ENCODE measurements at places on chromosomes 7 and 10. TPM values are rescaled to one million over a fixed set of nuclear protein-coding genes. Genes with fewer than 3 reads are reported as not detected.

GRCh38 chr10:89207801-89208551 is 859 bp upstream of the CH25H start:
- no peak overlapping the region for H3K27ac ChIP-seq
- H3K27me3 ChIP-seq: peaks cover 34% of the 10 kb centered on the region
- peak; percentile 42 for DNase-seq
- H3K36me3 ChIP-seq: no peaks in the 10 kb centered on the region
- peaks cover 14% of the 10 kb centered on the region for H3K4me1 ChIP-seq

DNA sequence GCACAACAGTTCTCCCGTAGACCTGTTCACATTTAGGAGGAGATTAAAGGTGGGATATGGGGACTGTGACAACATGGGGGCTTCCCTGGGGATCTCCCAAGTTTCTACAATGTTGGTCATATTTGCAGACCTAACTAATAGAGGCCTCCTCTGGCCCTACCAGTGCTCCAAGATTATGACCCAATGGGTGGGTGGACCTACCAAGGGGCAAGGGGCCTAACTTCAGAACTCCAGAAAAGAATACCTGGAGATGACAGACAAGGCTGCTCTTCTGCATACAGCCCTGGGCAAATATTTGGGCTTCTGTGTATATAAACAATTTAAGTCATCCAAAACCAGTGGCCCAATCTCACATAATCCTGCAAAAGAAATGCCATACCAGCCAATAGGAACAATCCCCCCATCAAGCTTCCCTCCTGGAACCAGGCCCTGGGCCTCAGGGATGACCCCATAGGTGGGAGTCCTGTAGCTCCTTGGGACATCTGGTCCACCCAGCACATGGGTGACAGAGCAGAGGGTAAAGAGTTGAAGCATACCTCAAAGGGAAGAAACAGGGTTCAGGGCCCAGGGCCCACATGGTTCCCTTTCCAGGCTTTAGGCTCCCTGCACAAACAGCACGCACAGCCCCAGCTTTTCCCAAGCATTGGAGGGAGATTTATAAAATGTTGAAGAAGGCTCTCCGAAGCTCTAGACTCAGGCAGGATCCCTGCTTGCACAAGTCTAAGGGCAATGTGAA is 86.1 kb upstream of the CHST15 start:
- no peak overlapping the region for H3K4me3 ChIP-seq
- no peaks in the 10 kb centered on the region for H3K27me3 ChIP-seq
- H3K36me3 ChIP-seq: no peaks in the 10 kb centered on the region
- no peak overlapping the region for H3K27ac ChIP-seq

DNA sequence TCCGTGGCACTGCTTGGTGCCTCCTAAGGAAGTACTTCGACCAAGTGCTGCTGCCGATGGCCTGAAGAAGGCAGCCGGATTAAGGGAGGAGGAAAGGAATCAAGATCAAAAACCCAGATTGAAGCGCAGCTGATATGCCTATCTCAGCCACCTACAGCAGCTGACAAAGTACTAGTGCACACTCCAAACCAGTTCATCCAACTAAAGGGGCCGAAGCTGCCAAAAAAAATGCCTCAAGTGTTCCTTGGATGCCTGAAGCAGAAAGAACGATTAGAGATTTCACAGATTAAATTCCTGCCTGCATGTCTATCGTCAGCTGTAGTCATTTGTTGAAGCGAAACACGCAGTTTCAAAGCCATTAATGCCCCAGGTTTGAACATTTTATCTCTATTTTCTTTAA is 65.7 kb downstream of the TNRC18 start:
- H3K27me3 ChIP-seq: no peaks in the 10 kb centered on the region
- H3K27ac ChIP-seq: no peak overlapping the region
- H3K36me3 ChIP-seq: peaks cover 44% of the 10 kb centered on the region
- DNase-seq: no peak

- peaks cover 2% of the 10 kb centered on the region for H3K27me3 ChIP-seq
- no peaks in the 10 kb centered on the region for H3K4me1 ChIP-seq
- no peak for DNase-seq
- H3K27ac ChIP-seq: no peak overlapping the region
These were observed 54.0 kb upstream of the CACUL1 start for GRCh38 chr10:118808601-118809356.

DNA sequence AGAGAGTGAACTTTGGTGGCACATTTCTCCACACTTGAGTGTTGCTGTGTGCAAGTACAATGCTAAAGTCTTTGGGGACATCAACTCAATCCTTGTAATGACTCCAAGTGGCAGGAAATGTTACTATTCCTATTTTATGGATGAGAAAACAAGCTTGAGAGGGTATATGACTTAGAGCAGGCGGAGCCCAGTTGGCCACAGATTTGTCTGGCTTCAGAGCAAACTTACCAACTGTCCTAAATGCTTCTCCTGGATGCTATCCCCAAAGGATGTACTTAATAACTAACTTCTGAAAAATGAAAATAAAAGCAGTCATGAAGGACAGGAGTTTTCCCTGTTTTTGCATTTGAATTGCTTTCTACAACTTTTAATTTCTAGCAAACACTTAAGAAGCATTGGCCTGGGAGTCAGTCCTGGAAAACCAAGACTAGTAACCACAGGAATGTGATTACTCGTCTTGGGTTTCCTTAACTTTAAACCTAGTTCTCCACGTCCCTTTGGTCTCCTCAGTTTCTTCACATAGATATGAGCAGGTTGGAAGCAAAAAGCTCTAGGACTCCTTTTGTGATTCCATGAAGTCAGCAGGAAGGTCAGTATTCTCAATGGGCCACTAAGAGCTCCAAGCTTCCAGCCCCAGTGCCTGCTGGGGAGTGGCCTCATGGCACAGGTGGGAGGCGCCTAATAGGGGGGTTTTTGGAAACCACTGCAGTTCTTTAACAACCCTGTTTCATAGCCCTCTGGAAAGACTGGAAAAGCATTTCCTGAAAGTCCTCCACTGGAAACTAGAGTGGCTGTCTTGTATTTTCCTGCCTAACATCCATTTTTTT is 140.8 kb downstream of the GLCCI1 start:
- H3K27ac ChIP-seq: no peak overlapping the region
- H3K27me3 ChIP-seq: no peaks in the 10 kb centered on the region
- peaks cover 33% of the 10 kb centered on the region for H3K4me1 ChIP-seq

GRCh38 chr7:43439631-43440401 is 143.1 kb upstream of the STK17A start:
- no peak overlapping the region for H3K4me3 ChIP-seq
- H3K36me3 ChIP-seq: no peaks in the 10 kb centered on the region
- peak; percentile 66 for DNase-seq
- peaks cover 3% of the 10 kb centered on the region for H3K4me1 ChIP-seq

- no peaks in the 10 kb centered on the region for H3K27me3 ChIP-seq
- H3K4me1 ChIP-seq: no peaks in the 10 kb centered on the region
- H3K27ac ChIP-seq: no peak overlapping the region
- DNase-seq: no peak
- H3K36me3 ChIP-seq: no peaks in the 10 kb centered on the region
- no peak overlapping the region for H3K4me3 ChIP-seq
These were observed 857.3 kb upstream of the ZWINT start for GRCh38 chr10:57218382-57218781.

- H3K27me3 ChIP-seq: no peaks in the 10 kb centered on the region
- no peak for DNase-seq
- no peak overlapping the region for H3K4me3 ChIP-seq
- peaks cover 7% of the 10 kb centered on the region for H3K36me3 ChIP-seq
- peaks cover 54% of the 10 kb centered on the region for H3K4me1 ChIP-seq
These were observed 198.2 kb downstream of the MAD1L1 start for GRCh38 chr7:2034291-2035201.

Gene BHLHA15
- total RNA-seq: 0.94 TPM

DNA sequence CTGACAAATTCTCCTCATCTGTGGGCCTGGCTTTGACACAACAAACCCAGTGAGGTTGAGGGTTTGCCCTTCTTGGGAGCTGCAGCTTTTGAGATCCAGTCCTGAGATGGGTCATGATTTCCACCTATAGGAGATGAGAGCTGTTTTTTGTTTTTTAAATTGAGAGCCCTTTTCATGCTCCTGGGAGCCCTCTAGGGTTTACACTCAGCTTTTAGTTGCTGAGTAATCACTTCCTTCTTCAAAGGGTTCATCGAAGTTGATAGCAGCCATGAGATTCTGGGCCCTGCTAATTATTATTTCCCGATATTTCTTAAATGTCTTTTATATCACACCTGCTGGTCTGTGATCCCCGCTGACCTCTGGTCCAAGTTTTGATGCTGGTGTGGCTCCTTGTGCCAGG is 47.3 kb upstream of the VIPR2 start:
- H3K36me3 ChIP-seq: no peaks in the 10 kb centered on the region
- peaks cover 16% of the 10 kb centered on the region for H3K4me1 ChIP-seq
- no peaks in the 10 kb centered on the region for H3K27me3 ChIP-seq

DNA sequence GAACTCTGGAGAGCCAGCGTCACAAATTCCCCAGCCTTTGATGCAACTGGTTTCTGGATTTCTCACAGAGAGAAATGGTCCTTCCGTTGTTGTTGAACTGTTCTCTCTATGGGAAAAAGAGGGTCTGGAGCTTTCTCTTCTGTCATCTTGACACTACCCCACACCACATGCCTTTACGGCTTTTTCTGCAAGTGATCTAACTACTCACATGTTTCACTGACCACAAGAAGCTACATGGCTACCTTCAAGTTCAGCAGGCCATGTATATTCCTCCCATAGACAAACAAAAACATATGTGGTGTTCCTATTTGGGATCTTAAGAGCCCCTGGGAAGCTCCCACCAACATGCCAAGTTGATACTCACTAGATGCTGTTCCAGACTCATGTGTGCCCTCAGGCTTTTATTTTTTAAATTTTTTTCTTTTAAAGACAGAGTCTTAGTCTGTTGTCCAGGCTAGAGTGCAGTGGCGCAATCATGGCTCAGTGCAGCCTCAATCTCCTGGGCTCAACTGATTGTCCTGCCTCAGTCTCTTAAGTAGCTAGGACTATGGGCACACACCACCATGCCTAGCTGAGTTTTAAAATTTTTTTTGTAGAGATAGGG is 72.0 kb downstream of the RNF216 start:
- DNase-seq: no peak
- H3K27ac ChIP-seq: no peak overlapping the region
- peaks cover 37% of the 10 kb centered on the region for H3K4me1 ChIP-seq
- H3K27me3 ChIP-seq: no peaks in the 10 kb centered on the region
- H3K4me3 ChIP-seq: no peak overlapping the region
- H3K36me3 ChIP-seq: peaks cover 51% of the 10 kb centered on the region

Gene PPIA
- 2,824 TPM for total RNA-seq

DNA sequence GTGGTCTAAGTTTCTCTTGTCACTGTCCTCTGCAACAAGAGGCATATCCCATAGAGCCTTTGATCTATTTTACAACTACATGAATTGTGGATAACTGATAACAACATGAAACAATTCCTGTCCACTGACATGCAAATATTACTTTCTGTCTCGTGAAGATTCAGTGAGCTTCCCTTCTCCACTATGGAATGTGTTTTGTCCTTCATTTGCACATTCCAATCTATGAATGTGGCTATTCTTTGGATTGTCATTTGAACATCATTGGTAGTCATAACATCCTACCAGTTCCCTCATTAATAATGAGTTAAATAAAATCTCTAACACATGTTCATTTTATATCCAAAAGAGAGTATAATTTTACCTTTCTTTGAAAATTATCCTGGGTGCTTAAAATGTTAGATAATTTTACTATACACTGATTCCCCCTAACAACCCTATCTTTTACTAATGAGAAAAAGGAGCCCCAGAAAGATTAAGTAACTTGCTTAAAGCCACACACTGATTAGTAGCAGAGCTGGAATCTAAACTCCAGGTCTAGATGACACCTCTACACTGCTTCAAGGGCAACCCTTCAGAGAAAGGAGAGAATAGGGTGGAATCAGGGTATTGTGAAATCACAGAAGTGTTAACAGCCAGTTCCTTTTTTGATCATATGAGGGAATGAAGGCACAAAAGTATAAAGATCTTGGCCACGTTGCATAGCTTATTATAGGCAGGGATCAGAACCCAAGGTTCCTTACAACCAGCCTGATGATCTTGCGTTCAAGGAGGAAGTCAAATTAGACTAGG is 39.1 kb downstream of the PDE1C start:
- no peaks in the 10 kb centered on the region for H3K27me3 ChIP-seq
- no peak for DNase-seq
- H3K4me1 ChIP-seq: no peaks in the 10 kb centered on the region
- no peaks in the 10 kb centered on the region for H3K36me3 ChIP-seq

DNA sequence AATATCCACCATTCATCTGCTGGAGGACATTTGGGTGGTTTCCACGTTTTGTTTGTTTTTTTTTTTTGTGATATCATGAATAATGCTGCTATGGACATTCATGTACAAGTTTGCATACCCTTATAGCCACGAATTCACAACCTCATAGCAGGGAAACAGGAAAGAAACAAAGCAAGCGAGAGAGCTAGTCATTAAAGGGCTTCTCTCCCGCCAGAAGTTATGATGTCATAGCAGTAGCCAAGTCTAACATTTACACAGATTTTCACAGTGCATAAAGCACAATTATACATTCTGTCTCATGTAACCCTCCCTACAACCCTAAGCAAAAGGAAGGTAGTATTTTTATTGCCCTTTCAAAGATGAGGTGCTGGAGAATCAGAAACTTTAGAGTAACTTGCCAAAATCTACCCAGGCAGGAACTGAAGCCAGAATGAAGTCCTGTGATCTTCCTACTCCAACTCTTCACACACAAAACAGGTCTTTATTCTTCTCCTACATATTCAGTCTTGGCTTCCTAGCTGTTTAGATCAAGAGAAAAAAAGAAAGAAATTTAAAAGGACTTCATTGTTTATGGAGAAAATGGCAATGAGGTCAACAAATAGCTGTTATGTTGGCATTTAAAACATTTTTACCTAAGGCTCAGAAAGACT is 33.9 kb upstream of the GPAM start:
- no peak overlapping the region for H3K4me3 ChIP-seq
- H3K4me1 ChIP-seq: no peaks in the 10 kb centered on the region
- peaks cover 11% of the 10 kb centered on the region for H3K27me3 ChIP-seq
- no peak for DNase-seq

Gene SYT15B
- total RNA-seq: 0.16 TPM

- H3K4me3 ChIP-seq: no peak overlapping the region
- H3K27me3 ChIP-seq: peaks cover 1% of the 10 kb centered on the region
- H3K4me1 ChIP-seq: no peaks in the 10 kb centered on the region
- H3K27ac ChIP-seq: no peak overlapping the region
- no peak for DNase-seq
- H3K36me3 ChIP-seq: no peaks in the 10 kb centered on the region
These were observed 285.2 kb downstream of the AUTS2 start for GRCh38 chr7:69883399-69883891.

Gene ZCWPW1
- total RNA-seq: 3.6 TPM

Gene TACR2
- total RNA-seq: not detected

GRCh38 chr7:37443627-37444026 is 5.0 kb downstream of the ELMO1 start:
- no peaks in the 10 kb centered on the region for H3K27me3 ChIP-seq
- no peak for DNase-seq
- H3K4me3 ChIP-seq: no peak overlapping the region

DNA sequence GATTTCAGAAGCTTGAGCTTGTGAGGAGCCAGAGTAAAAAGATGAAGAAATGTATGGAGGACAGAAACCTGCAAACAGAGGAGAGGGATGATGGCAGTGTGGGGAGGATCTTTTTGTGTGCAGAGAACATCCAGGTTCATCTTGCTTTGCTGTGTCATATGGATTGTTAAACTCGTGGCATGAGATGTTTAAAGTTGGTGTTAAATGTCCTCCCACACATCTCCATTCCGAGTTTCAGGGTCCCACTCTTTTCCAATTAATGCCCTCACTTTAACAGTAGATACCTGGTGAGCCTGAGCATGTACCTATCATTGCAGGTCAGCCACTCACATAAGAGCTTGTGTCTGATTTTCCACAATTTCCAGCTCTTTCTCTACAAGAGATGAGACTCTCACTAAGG is 147.7 kb downstream of the ST7 start:
- H3K4me1 ChIP-seq: peaks cover 4% of the 10 kb centered on the region
- H3K4me3 ChIP-seq: no peak overlapping the region
- H3K27ac ChIP-seq: no peak overlapping the region
- H3K27me3 ChIP-seq: peaks cover 2% of the 10 kb centered on the region
- no peak for DNase-seq

Measured in activated CD8-positive, alpha-beta T cell treated with anti-CD3 and anti-CD28 coated beads for 36 hours (primary cell).